ENCODE measurements at places on chromosomes 7 and 10.
A peak's percentile ranks its signal among the peaks of the same experiment; 100 is the strongest.

GRCh38 chr7:22193450-22193983, 163.4 kb downstream of the RAPGEF5 start:
- DNase-seq: no peak

GRCh38 chr7:1325646-1326510, 93.2 kb downstream of the UNCX start:
- DNase-seq: peak; percentile 51

- no peak for DNase-seq
Observed at GRCh38 chr10:35460852-35461460, 124.6 kb downstream of the CCNY start.

GRCh38 chr10:62456611-62457101, 82.5 kb downstream of the ZNF365 start:
- DNase-seq: no peak

GRCh38 chr10:63383141-63383540, 82.6 kb downstream of the JMJD1C start:
- no peak for DNase-seq

DNA sequence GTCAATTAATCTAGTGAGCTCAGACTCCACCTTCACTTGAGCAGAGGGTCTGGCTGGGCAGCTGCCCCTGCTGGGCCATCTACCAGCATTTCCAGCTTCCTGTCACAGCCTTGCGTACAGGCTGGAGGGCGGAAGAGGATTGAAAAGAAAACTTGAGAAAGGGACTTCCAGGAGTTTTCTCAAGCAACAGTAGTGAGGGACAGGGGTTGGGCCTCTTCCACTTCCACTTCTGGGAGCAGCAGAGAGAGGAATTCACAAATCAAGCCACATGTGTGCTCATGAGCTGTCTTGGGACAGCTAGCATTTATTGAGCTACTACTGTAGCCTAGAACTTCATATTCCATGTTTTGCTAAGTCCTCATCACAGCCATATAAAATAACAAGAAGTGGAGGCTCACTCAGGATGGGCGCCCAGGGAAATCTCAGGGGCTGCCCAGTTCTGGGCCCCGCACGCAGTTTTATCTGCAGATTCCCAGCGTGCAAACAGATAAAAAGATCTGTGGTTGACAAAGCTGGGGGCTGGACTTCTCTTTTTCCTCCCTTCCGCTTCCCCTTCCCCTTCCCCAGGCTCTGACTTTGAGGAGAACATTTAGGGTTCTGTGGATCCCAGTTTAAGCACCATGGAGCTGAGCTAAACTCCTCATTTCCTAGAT, 135.8 kb downstream of the RGS10 start:
- no peak for DNase-seq

DNA sequence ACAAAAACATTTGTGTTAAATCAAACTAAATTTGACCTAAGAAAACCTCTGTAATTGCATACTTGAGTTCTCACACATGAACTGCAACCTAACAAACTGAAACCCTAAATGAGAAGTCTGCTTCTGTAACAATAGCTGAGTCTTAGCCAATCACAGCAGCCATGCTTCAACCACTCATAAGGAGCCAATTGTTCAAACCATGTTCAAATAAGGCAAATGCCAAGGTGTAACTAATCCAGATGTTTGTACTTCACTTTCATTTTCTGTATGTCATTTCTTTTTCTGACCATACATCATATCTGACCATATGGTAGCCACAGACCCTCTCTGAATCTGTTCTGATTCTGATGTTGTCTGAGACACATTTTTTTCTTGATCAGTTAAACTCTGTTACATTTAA, 47.5 kb upstream of the ANTXRL start:
- no peak for DNase-seq

DNA sequence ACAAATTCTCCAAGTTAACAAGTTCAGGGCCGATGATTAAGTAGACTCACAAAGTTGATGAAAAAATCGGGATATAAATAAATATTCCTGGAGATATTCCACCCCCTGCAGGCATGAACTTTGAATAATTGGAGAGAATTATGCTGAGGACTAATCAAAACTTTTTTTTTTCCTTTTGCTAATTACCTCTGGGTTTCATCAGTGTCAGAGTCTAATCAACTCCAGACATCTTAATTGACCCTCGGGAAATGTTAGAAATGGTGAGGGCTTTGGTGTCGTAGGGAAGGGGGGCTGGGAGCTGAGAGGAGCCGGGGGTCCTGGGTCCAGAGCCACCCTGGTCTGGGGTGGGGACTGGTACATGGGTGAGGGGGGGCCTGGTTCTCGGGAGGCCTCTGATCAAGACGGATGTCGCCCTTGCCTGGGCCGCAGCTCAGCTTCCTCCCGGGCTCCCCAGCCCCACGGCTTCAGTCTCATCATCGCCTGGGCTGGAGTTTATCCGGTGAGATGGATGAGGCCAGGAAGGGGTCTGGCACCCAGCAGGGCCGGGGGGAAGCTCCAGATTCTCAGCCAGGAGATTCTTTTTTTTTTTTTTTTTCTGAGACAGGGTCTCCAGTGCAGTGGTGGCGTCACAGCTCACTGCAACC, 30.4 kb upstream of the ELFN1 start:
- peak; percentile 94 for DNase-seq

DNA sequence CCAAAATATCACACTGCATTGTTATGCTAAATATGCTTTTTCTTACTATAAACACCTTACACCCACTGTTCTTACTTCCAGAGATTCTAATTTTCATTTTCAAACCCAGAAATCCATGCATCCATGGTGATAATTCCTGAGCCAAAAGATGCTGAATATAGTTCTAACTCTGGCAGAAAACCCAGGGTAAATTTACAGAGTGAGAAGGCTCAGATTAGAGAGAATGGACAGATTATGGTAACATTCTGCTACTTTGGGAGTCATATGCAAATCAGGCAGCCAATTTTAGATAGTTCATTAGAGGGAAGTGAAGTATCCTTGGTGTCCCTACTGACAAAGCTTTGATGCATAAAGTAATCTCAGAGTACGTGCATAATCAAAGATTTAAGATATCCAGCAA, 15.4 kb upstream of the CTTNBP2 start:
- DNase-seq: no peak

DNA sequence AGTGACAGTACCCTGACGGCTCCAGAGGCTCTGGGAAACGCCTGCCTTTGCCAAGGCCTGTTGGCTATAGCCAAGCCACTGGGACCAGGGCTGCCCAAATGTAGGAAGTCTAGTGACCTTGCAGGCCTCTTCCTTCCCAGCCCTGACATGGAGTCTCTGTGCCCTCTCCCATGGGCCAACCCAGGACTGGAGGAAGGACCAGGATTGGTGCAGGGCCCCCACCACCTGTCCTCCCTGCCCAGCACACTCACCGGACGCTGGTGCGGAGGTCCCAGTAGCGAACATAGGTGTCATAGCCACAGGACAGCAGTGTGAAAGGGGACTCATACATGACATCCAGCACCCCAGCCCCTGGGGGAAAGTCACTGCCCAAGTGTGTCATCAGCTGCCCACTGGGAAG, 24.0 kb downstream of the DPCD start:
- no peak for DNase-seq

DNA sequence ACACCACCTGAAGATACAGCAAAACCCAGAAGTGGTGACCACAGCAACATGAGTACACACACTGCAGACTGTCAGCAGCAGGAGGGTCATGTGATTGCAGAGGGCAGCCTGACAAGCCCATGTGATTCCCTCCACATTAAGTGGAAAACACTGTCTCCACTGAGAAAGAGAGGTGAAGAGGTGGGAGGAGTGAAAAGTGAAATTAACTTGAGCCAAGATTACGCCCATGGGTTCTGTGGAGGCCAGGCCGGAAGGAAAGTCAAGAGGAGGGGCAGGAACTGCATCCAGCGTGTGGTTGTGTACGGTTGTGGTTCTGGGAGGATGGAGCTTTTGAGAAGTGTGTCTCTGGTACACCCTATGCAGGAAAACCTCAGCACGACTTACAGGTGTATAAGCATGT, 138.5 kb downstream of the PLXNA4 start:
- DNase-seq: no peak

DNA sequence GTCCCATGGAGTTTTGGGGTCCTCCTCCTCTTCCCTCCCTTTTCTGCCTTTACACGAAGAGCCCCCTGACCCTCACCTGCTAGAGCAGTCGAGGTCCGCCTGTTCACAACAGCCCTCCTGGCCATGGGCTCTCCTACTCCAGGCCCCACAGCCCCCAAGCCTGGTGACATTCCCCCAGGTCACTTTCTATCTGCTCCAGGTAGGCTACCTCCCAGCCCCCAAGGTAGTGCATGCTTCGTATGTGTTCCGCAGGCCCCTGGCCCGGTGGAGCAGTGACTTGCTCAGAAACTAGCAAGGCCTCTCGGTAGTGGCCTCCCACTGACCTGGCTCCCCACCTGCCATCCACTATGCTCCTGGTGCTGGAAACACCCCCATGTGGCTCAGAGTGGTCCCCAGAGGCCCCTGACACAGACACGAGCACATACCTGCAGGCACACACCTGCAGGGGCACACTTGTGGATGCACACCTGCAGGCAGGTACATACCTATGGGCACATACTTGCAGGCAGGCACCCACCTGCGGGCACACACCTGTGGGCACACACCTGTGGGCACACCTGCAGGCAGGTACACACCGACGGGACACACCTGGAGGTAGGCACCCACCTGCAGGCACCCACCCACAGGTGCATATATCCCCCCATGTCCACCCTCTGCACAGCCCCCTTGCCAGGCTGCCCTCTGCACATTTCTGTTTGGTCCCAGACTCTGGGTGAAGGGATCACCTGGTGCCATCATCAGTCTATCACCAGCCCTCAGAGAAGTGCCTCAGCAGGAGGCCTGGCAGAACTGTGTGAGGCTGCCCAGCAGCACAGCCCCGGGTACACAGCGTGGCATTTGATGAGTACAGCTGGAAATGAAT, 322.5 kb downstream of the PTPRN2 start:
- DNase-seq: no peak

GRCh38 chr7:7988706-7989105, 20.1 kb downstream of the GLCCI1 start:
- no peak for DNase-seq

- no peak for DNase-seq
Observed at GRCh38 chr7:105178928-105179541, 165.0 kb downstream of the KMT2E start.

GRCh38 chr7:139181404-139181803, 49.6 kb upstream of the UBN2 start:
- no peak for DNase-seq

DNA sequence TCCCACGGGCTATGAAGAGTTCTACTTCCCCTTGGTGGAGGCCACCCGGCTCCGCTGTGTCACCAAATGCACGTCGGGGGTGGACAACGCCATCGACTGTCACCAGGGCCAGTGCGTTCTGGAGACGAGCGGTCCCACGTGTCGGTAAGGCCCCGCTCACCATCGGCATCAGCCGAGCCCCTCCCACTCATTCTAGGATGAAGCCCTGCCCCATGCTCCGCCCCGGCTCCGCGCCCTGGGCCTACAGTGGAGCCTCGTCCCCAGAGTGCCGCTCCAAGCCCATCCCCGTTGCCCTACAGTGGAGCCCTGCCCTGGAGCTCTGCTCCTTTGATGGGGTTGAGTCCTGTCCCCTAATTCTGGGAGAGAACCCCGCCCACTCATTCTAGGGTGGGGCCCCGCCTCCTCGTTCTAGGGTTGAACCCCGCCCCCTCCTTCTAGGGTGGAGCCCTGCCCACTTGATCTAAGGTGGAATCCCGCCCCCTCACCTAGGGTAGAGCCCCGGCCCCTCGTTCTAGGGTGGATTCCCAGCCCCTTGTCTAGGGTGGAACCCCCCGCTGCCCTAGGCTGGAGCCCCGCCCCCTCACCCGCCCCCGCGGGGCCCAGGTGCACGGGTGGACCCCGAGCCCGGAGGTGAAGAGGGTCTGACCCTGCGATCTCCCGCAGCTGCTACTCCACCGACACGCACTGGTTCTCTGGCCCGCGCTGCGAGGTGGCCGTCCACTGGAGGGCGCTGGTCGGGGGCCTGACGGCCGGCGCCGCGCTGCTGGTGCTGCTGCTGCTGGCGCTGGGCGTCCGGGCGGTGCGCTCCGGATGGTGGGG, 3.4 kb upstream of the MUC12 start:
- DNase-seq: peak; percentile 99

DNA sequence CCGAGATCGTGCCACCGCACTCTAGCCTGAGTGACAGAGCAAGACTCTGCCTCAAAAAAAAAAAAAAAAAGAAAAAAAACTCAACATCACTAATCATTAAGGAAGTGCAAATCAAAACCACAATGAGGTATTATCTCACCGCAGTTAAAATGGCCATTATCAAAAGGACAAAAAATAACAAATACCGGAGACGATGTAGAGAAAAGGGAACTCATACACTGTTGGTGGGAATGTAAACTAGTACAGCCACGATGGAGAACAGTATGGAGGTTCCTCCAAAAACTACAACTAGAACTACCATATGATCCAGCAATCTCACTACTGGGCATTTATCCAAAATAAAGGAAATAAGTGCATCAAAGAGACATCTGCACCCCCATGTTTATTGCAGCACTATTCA, 24.3 kb downstream of the GRK5 start:
- DNase-seq: no peak

GRCh38 chr7:1447112-1447511, 12.2 kb downstream of the MICALL2 start:
- DNase-seq: no peak

- DNase-seq: no peak
Observed at GRCh38 chr7:135929249-135929648, 47.9 kb downstream of the MTPN start.

DNA sequence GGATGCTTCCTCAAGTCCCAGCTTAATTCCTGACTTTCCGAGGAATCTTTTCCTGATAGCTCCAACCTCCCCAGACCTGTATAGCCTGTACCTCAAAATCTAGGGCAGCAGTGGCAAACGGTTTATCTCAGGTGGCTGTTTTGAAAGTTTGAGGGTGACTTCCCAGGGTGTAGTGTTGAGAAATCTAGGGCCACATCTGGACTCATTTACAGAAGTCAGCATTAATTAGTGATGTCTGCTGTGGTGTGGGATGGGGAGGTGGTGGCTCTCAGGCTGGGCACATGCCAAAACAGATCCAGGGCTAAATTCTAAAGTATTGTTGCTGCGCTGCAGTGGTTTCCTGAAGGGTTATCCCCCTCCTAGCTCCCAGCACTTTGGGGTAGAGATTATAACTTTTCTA, 38.0 kb downstream of the UNC5B start:
- no peak for DNase-seq

DNA sequence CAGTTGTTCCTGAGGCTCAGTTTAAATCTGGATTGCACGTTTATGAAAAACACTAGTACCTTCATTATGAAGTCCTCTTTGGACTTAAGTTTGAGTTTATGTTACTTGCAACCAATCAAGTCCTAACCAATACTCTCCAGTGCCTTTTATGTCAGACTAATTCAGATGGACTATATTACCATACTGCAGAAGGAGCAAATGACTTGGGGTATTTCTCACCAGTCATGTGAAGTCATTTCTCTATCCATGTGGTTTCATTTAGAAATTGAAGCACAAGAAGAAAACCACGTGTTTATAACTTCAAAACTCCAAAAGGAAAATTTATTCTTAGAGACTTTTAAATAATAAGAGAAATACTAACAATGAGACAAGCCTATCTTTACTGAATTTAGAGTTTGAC, 201.6 kb downstream of the MBL2 start:
- no peak for DNase-seq

GRCh38 chr10:22699976-22700375, 14.4 kb downstream of the PIP4K2A start:
- DNase-seq: no peak
